Naive thymus-derived CD4-positive, alpha-beta T cell (primary cell): ENCODE measurements at places on chromosomes 12 and 14. TPM values are rescaled to one million over a fixed set of nuclear protein-coding genes. Genes with fewer than 3 reads are reported as not detected.
A peak's percentile ranks its signal among the peaks of the same experiment; 100 is the strongest.

Gene CLEC4D
- not detected for polyA plus RNA-seq

GRCh38 chr14:100750762-100751699, 24.3 kb downstream of the DLK1 start:
- H3K36me3 ChIP-seq, result no peaks in the 10 kb centered on the region
- H3K27ac ChIP-seq, result no peak overlapping the region
- no peaks in the 10 kb centered on the region for H3K27me3 ChIP-seq
- H3K4me3 ChIP-seq, result no peak overlapping the region
- DNase-seq, result no peak

Gene TGFB3
- not detected for polyA plus RNA-seq

DNA sequence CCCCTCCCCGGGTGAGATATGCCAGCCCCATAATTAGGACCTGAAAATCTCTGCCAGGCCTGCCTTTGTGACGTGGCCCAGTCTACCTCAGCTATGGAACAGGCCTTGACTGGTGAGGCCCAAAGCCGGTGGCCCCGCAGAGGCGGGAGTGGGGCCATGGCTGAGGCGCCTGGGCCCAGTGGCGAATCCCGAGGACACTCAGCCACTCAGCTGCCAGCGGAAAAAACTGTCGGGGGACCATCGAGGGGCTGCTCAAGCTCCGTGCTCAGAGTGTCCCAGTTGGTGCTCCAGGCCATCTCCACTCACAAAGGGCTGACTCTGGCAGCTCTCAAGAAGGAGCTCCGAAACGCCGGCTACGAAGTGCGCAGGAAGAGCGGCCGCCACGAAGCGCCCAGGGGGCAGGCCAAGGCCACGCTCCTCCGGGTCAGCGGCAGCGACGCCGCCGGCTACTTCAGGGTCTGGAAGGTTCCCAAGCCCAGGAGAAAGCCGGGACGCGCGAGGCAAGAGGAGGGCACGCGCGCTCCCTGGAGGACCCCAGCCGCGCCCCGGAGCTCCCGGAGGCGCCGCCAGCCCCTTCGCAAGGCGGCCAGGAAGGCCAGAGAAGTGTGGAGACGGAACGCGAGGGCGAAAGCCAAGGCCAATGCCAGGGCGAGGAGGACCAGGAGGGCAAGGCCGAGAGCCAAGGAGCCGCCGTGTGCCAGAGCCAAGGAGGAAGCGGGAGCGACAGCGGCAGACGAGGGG, 21.4 kb downstream of the ZNF641 start:
- H3K4me1 ChIP-seq, result no peaks in the 10 kb centered on the region
- no peaks in the 10 kb centered on the region for H3K27me3 ChIP-seq
- H3K36me3 ChIP-seq, result no peaks in the 10 kb centered on the region
- no peak overlapping the region for H3K4me3 ChIP-seq

GRCh38 chr12:6042446-6042845, 82.0 kb downstream of the VWF start:
- H3K27me3 ChIP-seq, result no peaks in the 10 kb centered on the region
- no peak overlapping the region for H3K4me3 ChIP-seq
- no peaks in the 10 kb centered on the region for H3K36me3 ChIP-seq
- no peak overlapping the region for H3K27ac ChIP-seq
- H3K4me1 ChIP-seq, result no peaks in the 10 kb centered on the region
- no peak for DNase-seq

DNA sequence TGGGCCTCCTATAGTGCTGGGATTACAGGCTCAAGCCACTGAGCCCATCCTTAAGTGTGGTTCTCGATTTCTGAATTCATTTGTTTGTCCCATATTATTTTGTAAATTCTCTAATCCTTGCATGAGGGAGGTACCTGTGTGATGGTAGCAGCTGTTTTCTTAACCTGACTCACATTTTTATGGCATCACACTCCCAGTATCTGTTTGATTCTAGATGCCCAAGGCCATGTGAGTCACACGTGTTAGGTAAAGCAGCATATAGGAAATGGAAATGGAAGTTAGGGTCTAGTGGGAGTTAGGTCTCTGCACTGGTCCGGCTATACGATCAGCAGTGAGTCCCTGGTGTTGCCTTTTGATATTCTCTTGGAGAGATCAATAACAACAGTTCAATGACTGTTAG, 198.1 kb downstream of the ERC1 start:
- H3K36me3 ChIP-seq, result no peaks in the 10 kb centered on the region
- H3K4me1 ChIP-seq, result no peaks in the 10 kb centered on the region
- H3K27ac ChIP-seq, result no peak overlapping the region

- H3K4me3 ChIP-seq, result no peak overlapping the region
- no peaks in the 10 kb centered on the region for H3K27me3 ChIP-seq
- H3K4me1 ChIP-seq, result no peaks in the 10 kb centered on the region
- H3K36me3 ChIP-seq, result no peaks in the 10 kb centered on the region
Measured at GRCh38 chr12:51472984-51473383, 48.4 kb downstream of the SLC4A8 start.

GRCh38 chr14:22471545-22472121, 117.4 kb downstream of the DAD1 start:
- no peaks in the 10 kb centered on the region for H3K36me3 ChIP-seq
- no peaks in the 10 kb centered on the region for H3K27me3 ChIP-seq
- H3K4me1 ChIP-seq, result no peaks in the 10 kb centered on the region
- no peak overlapping the region for H3K4me3 ChIP-seq
- no peak overlapping the region for H3K27ac ChIP-seq
- DNase-seq, result no peak

GRCh38 chr12:2338991-2339431, 286.2 kb downstream of the CACNA1C start:
- H3K27me3 ChIP-seq, result no peaks in the 10 kb centered on the region
- H3K4me3 ChIP-seq, result no peak overlapping the region
- H3K27ac ChIP-seq, result no peak overlapping the region
- no peak for DNase-seq

DNA sequence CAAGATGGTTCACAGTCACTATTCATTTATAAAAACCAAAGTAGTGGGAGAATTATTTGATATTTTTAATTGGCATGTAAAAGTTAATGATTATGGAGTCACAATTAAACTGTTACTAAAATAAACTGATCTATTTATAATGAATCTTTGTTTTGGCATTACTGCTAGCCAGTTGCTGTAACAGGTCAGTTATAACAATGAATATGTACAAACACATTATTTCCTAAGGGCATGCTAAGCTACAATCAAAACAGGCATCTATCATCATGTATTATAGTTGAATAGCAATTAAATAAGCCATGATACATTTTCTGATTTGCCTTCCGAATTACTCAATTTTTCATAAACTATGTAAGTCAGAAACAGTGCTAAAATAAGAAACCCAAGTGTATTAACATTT, 518.3 kb downstream of the SLC16A7 start:
- no peak for DNase-seq
- no peaks in the 10 kb centered on the region for H3K4me1 ChIP-seq
- no peak overlapping the region for H3K4me3 ChIP-seq
- H3K27me3 ChIP-seq, result no peaks in the 10 kb centered on the region

DNA sequence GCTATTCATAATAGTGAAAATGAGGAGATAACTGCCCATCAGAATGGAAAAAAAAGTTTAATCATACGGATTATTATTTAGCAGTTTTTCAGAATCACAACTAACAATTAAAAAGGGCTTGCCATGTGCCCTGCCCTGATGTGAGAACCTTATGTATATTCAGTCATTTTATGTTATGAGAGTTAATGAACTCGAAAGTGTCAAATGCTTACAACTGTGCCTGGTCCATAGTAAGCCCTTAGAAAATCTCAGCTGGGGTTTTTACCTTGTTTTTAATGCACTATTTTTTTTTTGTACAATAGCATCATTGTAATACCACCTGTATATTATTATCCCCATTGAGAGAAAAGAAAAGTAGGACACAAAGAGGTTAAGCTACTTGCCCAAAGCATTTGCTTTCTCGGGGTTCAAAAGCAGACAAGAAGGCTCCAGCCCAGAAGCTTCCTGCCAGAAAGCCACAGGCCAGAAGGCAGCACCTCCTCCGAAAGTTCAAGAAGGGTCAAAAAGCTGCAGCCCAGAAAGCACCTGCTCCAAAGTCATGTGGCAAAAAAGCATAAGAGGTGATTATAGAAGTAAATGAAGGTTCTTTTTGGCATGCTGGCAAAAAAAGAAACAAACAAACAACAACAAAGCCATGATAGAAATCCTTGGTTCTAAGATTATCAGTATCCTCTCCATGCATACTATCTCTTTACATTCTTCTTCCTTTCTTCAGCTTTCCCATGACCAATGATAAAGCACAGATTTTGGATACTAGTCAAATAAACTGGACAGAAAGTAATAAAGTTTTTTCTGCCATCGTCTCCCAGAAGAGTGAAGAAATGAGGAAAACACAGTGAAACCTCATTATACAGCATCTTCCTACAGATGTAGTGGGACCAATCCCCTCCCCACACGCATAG, 59.1 kb upstream of the NAP1L1 start:
- no peak overlapping the region for H3K27ac ChIP-seq
- H3K27me3 ChIP-seq, result no peaks in the 10 kb centered on the region
- H3K4me1 ChIP-seq, result peaks cover 9% of the 10 kb centered on the region
- no peak for DNase-seq
- no peaks in the 10 kb centered on the region for H3K36me3 ChIP-seq

- no peak for DNase-seq
- no peak overlapping the region for H3K27ac ChIP-seq
- no peaks in the 10 kb centered on the region for H3K36me3 ChIP-seq
- no peaks in the 10 kb centered on the region for H3K27me3 ChIP-seq
- no peak overlapping the region for H3K4me3 ChIP-seq
Measured at GRCh38 chr12:38689704-38690103, 215.7 kb downstream of the CPNE8 start.

GRCh38 chr14:56271970-56272369, 153.8 kb downstream of the PELI2 start:
- H3K27ac ChIP-seq, result no peak overlapping the region
- no peak overlapping the region for H3K4me3 ChIP-seq
- no peaks in the 10 kb centered on the region for H3K4me1 ChIP-seq
- no peak for DNase-seq

GRCh38 chr12:122276242-122276641, 9.9 kb upstream of the VPS33A start:
- DNase-seq, result no peak
- no peaks in the 10 kb centered on the region for H3K27me3 ChIP-seq
- H3K36me3 ChIP-seq, result peaks cover 4% of the 10 kb centered on the region

GRCh38 chr14:92597906-92598905, 84.6 kb downstream of the RIN3 start:
- no peak overlapping the region for H3K27ac ChIP-seq
- no peaks in the 10 kb centered on the region for H3K36me3 ChIP-seq
- H3K4me1 ChIP-seq, result no peaks in the 10 kb centered on the region
- DNase-seq, result no peak
- H3K27me3 ChIP-seq, result no peaks in the 10 kb centered on the region

DNA sequence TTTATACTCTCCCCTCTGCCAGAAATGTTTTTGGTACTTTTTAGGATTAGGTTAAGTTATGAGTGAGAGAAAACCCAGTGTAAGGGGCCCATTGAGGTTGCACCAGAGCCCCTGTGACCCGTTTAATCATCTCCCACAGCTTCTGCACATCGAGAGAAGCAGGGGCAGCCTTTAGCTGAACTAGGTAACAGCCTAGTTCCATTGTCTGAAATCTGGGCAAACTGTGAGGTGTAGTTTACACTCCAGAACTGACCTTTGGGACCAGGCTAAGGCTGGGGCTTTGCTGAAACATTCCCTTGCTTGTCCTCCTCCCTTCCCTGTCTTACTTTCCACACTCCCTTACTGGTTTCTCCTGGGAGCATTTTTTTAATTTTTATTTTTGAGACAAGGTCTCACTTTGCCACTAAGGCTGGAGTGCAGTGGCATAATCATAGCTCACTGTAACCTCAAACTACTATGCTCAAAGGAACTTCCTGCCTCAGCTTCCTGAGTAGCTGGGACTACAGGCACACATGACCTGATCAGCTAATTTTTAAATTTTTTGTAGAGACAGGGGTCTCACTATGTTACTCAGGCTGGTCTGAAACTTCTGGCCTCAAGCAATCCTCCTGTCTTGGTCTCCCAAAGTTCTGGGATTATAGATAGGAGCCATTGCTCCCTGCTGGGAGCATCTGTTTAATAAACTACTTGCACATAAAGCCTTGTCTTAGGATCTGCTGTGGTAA, 25.9 kb upstream of the DHRS2 start:
- no peak for DNase-seq
- no peaks in the 10 kb centered on the region for H3K36me3 ChIP-seq
- H3K4me1 ChIP-seq, result peaks cover 31% of the 10 kb centered on the region
- peak overlapping the region; percentile 57 for H3K27ac ChIP-seq
- peak overlapping the region; percentile 14 for H3K4me3 ChIP-seq
- no peaks in the 10 kb centered on the region for H3K27me3 ChIP-seq
